Transverse colon (tissue), 4 donors: ENCODE measurements at places on chromosomes 7 and 10. TPM values are rescaled to one million over a fixed set of nuclear protein-coding genes. Genes with fewer than 3 reads are reported as not detected.

Gene TSPAN15
- total RNA-seq = 150 TPM

Gene NKX1-2
- not detected for total RNA-seq

Gene NEUROG3
- total RNA-seq = 0.41 TPM

- no peak for DNase-seq
Measured at GRCh38 chr7:18770822-18771221, 275.3 kb downstream of the HDAC9 start.

GRCh38 chr10:12629767-12630165 lies 280.4 kb downstream of the CAMK1D start:
- no peak for DNase-seq

DNA sequence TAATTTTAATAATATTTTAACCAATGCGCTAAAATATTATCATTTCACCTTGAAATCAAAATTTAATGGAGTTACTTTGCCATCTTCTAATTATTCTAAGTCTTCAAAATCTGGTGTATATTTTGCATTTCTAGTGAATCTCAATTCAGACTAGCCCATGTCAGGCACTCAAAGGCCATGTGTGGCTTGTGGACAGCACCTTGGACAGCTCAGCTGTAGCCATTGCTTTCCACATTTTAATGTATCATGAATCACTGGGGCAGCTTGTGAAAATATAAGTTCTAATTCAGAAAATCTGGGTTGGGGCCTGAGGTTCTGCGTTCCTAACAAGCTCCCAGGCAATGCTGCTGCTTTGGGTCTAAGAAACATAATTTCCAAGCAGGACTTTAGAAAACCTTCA lies 57.2 kb downstream of the MGAM2 start:
- no peak for DNase-seq

DNA sequence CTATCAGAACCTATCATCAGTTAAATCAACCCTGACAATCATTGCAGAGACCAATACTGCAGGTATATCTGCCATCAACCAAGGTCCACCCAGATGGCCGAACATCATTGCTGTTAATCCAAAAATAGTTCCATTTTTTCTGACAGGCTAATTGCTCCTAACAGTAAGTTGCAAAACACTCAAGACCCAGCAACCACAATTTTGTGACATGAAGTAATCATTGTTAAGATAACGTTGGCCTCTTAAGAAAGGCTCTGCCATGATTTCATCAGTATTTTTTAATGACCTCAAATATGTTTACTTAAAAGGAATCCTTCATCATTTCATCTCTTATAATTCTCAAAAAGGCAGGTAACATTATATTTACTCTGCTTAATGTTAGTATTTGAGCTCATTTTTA lies 553.4 kb upstream of the POM121L12 start:
- no peak for DNase-seq

DNA sequence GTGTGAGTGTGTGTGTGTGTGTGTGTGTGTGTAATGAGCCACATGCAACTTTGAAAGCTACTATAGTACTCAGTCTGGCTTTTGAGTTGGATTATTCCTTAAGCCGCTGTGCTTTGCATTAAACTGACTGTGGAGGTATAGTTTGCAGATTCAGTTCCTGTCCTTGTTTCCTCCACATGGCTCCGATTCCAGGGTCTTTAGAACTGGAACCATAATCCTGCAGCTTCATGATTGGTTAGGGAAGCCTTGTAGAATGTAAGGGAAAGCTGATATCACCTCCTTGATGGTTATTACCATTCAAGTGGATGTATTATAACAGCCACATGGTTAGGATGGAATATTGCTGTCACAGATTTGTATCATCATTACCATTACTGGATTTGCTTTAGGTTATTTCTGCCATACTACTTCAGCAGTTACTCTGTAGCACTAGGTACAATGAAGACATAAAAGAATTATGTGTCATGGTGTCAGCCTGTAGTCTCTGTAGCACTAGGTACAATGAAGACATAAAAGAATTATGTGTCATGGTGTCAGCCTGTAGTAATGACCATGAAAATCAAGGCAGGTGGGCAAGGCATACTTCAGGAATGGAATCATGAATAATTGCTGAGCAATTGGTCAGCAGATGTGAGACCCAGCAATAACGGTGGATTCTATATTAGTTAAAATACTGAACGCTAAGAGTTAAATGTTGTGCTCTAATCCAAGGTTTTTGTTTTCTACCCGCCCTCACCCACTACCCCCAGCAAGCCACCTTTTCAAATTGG lies 275.1 kb upstream of the FZD1 start:
- DNase-seq = no peak

GRCh38 chr7:133696056-133696455 lies 431.1 kb upstream of the LRGUK start:
- DNase-seq = no peak

DNA sequence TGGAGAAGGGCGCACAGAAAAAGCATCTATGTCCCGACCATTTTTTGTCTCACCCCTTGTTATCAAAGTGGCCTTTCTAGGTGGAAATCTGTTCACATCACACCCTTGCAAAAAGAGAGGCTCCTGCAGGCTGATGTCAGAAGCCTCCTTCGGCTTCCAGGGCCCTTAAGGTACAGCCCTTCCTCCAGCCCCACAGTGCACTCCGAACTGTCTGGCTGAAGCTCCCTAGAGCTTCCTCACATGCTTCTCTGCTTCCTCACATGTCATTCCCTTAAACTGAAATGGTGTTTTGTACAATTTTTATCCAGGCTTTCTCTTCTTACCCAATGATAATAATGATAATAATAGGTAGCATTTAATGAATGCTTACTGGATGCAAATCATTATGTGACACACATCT lies 210.3 kb downstream of the INHBA start:
- DNase-seq = no peak

DNA sequence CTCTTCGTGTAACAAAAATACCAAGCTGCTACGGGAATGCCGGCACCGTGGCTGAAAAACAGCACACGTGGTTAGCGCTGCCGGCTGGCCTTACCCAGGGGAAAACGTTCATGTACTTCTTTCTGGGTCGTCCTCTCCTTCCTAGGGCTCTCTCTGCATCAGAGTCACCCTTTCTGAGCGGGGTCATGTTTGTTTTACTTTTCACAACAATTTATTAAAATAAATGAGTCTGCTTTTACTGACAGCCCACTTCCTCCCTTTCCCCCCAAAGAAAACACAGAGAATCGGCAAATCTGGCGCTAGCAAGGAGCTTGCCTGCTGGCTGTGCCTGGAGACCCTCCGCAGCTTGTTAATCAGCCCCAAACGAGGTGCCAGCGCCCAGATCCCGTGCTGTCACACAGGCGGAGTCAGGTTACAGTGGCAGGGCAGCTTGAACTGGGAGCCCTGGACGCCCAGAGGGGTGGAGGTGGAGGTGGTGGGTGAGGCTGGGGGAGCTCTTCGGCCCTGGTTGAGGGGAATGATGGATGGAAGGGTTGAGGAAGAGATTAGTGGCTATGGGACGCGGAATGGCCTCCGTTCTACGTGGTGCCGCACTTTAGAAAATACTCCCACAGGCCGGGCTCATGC lies 162.2 kb upstream of the TNS3 start:
- DNase-seq = no peak
